Activated T-cell treated with anti-CD3 and anti-CD28 coated beads, Interleukin-2, amount 50 U/mL, for 1 hour (primary cell): ENCODE measurements at places on chromosomes 4 and X.

GRCh38 chr4:41181037-41181436, 33.3 kb downstream of the APBB2 start:
- no peak for DNase-seq

GRCh38 chr4:27017623-27018022, 157.0 kb downstream of the STIM2 start:
- no peak for DNase-seq

DNA sequence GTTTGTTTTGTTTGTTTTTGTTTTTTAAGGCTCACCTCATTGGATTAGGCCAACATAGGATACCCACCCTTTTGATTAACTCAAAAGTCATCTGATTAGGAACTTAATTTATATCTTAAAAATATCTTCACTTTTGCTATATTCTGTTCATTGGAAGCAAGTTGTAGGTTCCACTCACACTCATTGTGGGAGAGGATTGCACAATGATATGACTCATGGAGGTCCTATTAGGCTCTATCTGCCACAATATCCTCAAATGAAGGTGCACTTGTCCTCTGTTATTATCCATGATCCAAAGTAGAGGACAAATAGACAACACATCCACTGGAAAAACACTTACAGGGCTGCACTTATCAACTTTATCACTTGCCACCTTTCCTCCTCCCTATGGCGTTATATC, 60.5 kb upstream of the ADAMTS3 start:
- no peak for DNase-seq

GRCh38 chrX:9539605-9540387, 74.9 kb downstream of the TBL1X start:
- DNase-seq = no peak
